NCI-H2107 (cell line): ENCODE measurements at places on chromosomes 6 and 20.
A peak's percentile ranks its signal among the peaks of the same experiment; 100 is the strongest.

GRCh38 chr6:166408936-166409755, 26.4 kb upstream of the MPC1 start:
- no peak for DNase-seq

DNA sequence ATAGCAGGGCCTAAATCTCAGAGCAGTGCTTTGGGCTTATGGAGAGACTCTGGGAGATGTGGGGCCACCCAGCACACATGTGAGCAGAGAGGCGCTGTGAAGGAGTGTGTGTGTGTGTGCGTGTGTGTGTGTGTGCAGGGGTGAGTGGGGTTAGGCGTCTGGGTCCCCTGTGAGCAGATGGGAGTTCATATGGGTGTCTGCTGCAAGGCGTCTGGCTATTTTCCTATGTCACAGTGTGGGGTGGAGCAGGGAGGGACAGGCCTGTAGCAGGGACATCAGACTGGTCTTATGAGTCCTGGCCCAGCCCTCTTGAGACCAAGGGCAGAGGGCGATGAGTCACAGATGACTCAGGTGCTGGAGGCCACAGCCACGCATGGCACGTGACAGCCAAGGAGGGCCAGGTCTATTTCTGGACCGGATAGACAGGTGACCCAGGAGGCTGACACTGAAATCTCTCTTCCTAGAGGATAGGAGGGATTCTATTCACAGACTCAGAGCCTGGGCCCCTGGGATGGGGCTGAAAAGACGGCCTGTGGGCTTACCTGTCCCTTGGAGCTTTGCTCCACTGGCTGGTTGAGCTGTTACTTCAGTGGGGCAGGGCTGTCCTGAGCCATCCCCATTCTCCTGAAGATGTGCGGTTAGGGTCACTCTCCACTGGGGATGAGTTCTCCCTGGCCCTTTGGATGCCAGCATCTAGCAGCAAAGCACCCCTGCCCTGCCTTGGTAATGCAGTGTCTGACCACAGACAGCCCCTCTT, 28.9 kb downstream of the VEGFA start:
- no peak for DNase-seq

DNA sequence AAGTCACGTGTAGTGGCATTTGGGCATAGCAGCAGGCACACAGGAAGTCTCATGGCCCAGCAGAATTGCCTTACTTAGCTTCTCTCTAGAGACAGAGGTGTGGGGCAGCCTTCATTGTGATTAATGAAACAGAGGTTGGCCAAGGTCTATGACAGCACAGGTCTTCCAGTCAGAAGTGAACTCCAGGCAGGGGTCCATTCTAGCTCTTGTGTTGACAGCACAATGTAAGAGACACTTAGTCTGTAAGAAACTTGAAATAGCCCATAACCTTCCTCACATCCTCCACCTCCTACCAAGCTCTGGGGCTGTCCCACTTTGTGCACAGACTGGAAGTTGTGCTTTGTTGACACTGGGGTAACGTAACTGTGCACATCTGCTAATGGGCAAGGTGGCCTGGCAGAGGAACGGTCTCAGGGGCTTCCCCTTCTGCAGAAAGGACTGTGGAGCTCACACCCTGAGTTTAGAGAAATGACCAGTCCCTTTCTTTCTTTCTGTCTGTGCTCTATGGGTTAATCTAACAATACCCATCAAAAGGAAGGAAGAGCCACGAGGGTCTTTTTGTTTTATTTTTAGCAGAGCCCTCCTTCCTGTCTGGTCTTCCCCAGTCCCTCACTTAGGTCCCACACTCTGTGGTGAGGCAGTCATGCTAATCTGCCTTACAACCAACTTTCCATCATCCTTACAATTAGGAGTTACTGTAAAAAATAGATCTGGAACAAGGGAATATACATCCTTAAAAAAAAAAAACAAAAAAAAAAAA, 35.6 kb upstream of the TAGAP start:
- no peak for DNase-seq

GRCh38 chr20:54566031-54566688, 90.8 kb downstream of the DOK5 start:
- no peak for DNase-seq

GRCh38 chr20:9867196-9867980, 28.5 kb upstream of the PAK5 start:
- DNase-seq, result no peak

GRCh38 chr6:54185885-54186284, 74.6 kb downstream of the MLIP start:
- no peak for DNase-seq

DNA sequence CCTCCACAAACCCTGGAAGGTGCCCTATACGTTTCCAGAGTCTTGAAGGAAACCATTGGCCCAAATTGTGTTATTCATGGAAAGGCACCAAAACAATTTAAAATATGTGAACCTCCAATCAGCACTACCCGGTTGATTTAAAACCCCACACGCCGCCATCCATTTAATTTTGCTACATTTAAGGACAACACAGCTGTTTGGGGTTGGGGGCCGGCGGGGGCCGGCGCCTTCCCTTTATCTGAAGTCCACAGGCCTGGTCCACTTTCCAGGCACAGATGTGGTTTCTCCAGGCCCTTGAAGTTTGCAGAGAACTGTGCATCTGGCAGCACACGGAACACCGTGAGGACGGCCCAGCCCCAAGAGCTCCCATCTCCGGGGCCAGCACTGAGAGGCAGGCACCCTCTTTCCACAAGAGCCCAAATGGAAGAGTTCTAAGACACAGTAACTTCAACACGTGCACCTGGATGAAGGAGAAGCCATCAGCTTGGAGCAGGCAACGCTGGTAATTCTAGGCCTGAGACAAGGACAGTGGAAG, 16.8 kb upstream of the FRMD1 start:
- no peak for DNase-seq

GRCh38 chr6:17869010-17869752, 118.3 kb downstream of the KIF13A start:
- no peak for DNase-seq

- DNase-seq, result no peak
These were observed 40.7 kb downstream of the SRC start for GRCh38 chr20:37386505-37387251.

DNA sequence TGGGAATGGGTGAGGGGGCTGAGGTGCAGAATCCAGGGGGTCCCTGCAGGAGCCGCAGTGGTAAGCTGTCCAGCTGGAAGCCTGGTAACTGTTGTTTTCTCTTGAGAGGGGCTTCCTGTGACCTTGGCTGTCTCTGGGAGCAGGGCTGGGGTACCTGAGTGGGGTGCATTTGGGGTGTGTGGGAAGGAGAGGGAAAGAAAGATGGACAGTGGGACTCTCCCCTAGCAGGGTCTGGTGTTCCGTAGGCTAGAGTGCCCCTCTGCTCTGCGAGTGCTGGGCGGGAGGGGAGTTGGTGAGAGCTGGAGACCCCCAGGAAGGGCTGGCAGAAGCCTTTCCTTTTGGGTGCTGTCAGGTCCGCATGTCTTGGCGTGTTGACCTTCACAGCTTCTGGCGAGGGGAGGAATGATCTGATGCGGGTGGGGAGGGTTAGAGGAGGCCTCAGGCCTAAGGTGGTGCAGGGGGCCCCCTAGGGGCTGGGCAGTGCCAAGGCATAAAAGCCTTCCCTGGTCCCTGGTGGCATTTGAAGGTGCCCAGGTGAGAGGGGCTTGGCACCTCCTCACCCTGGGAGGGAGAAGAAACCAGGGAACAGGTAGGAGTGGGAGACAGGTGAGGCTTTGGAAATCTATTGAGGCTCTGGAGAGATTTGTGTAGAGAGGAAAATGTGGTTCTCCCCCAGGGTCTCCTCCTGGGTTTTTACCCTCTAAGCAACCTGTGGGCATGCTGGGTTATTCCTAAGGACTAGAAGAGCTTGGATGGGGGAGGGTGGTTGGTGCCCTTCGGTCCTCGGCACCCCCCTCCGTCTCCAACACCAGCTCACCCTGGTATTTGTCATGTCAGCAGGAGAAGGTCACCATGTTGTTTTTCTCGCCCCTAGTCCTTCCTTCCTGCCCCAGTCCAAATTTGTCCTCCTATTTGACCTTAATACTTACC, 3.3 kb downstream of the VEGFA start:
- peak; percentile 28 for DNase-seq

GRCh38 chr6:47769982-47770381, 11.8 kb upstream of the OPN5 start:
- no peak for DNase-seq

DNA sequence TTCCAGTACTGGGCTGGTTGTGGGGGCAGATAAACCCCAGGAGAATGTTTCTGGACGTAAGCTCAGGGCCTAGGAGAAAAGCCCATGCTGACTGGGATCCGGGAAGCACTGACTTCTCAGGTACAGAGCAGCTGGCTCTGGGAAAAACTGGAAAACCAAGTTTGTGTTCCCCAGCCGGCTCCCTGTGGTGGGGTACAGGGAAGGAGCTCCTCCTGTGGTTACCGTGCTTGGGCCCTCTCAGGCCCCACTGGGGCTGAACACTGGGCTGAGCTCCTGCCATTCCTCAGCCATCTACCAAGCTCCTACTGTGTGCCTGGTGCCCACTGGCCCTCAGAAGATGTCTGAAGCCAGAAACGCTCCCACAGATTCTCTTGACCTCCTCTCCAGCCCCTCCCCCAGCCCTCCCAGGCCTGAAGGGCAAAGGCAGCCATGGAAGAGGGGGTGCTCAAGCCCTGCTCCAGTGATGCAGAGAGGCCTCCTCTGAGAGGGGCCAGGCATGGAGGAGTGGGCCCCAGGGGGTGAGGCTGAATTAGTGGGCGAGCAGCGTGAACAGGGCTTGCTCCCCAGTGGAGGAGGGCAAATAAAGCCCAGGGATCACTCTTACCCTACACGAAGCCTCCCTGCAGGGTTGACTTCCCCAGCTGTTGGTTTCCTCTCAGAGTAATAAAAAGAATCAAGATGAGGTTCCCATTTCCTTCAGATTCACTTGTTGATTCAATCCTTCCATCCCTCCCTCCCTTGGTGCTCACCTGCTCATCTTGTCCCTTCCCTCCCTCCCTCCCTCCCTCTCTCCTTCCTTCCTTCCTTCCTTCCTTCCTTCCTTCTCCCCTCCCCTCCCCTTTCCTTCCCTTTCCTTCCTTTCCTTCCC, 100.0 kb downstream of the VEGFA start:
- no peak for DNase-seq

- no peak for DNase-seq
These were observed 23.6 kb upstream of the FANCE start for GRCh38 chr6:35428421-35429149.

- no peak for DNase-seq
These were observed 9.2 kb downstream of the PEDS1 start for GRCh38 chr20:50144362-50144761.

- no peak for DNase-seq
These were observed 164.3 kb upstream of the OGFRL1 start for GRCh38 chr6:71124340-71124739.

DNA sequence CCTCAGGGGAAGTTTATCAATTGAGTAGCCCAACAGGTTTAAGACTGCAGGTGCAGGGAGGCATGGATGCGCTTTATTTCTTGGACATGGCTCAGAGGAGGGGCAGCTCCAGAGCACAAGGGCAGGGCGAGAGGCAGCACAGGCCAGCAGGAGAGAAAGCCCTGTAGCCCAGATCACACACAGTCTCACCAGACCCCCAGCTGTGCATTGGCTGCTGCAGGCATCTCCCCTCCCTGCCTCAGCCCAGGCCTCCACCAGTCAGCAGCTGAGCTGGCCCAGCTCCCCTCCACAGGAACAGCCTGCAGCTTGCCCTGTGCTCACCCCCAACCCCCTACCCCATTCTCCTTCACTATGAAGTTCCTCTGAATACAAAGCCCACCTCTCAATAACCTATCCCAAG, 24.7 kb downstream of the MRPL14 start:
- DNase-seq, result no peak

GRCh38 chr6:68400396-68400795, 234.7 kb upstream of the ADGRB3 start:
- no peak for DNase-seq
